ENCODE measurements at places on chromosomes 2 and 18.

DNA sequence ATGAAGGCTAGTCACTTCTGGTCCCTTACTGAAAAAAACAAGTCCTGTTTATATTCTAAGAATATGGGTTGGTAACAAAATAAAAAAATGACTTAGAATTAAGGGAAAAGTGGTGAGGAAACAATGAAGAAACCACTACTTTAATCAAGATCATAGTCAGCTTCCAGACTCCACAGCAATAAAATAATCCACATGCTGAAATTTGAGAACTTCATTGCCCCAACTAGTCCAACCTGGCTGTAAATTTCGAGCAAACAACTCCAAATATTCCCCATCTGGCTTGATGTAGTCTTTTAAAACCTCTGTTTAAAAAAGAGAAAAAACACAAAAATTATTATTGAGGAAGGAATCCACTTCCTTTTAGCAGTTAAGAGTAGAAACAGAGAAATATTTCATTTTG, 32.5 kb downstream of the METTL4 start:
- H3K36me3 ChIP-seq = no peaks in the 10 kb centered on the region
- H3K4me1 ChIP-seq = no peaks in the 10 kb centered on the region
- DNase-seq = no peak
- no peak overlapping the region for H3K27ac ChIP-seq
- H3K4me3 ChIP-seq = no peak overlapping the region

GRCh38 chr2:68103030-68103708, 40.4 kb upstream of the C1D start:
- no peaks in the 10 kb centered on the region for H3K36me3 ChIP-seq
- no peak overlapping the region for H3K4me3 ChIP-seq
- DNase-seq = no peak
- no peaks in the 10 kb centered on the region for H3K27me3 ChIP-seq
- H3K4me1 ChIP-seq = peaks cover 7% of the 10 kb centered on the region

- DNase-seq = no peak
- no peak overlapping the region for H3K27ac ChIP-seq
- peaks cover 6% of the 10 kb centered on the region for H3K27me3 ChIP-seq
- H3K4me1 ChIP-seq = no peaks in the 10 kb centered on the region
- no peaks in the 10 kb centered on the region for H3K36me3 ChIP-seq
These were observed 156.4 kb downstream of the AQP4 start for GRCh38 chr18:26708806-26709716.

DNA sequence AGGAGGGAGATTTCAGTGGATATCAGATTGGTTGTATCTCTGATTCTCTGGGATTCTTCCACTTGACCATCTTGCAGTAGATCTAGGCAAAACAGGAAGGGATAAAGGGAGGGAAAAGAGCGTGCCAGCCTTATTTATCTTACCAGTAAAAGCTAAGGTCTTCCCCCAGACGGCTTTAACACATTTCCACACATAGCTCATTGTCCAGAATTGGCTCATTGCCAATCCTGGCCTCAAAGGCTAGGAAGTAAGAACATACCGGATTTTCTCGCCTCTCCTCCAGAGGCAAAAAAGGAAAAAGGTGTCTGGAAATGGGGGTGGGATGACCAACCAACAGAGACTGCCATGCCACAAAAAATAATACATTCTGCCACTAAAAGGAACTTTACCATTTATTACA, 411.6 kb upstream of the NRP2 start:
- no peaks in the 10 kb centered on the region for H3K4me1 ChIP-seq

DNA sequence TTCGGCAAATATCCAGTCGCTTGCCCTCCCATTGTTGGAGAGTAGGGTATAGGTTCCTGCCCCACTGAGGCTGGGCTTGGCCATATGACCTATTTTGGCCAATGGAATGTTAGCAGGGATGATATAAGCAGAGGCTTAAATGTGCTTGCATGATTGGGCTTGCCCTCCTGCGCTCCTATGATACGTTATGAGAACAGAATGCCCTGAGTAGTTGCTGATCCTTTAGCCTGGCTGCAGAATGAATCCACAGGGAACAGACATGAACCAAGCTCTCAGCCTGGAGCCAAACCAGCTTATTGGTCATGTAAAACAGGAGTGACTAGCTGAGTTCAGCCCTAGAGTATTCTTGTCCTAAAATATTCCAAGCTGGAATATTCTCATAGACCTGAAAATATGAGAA, 34.8 kb upstream of the IMP4 start:
- no peaks in the 10 kb centered on the region for H3K36me3 ChIP-seq
- no peaks in the 10 kb centered on the region for H3K27me3 ChIP-seq
- H3K4me3 ChIP-seq = no peak overlapping the region
- no peak overlapping the region for H3K27ac ChIP-seq
- DNase-seq = no peak

DNA sequence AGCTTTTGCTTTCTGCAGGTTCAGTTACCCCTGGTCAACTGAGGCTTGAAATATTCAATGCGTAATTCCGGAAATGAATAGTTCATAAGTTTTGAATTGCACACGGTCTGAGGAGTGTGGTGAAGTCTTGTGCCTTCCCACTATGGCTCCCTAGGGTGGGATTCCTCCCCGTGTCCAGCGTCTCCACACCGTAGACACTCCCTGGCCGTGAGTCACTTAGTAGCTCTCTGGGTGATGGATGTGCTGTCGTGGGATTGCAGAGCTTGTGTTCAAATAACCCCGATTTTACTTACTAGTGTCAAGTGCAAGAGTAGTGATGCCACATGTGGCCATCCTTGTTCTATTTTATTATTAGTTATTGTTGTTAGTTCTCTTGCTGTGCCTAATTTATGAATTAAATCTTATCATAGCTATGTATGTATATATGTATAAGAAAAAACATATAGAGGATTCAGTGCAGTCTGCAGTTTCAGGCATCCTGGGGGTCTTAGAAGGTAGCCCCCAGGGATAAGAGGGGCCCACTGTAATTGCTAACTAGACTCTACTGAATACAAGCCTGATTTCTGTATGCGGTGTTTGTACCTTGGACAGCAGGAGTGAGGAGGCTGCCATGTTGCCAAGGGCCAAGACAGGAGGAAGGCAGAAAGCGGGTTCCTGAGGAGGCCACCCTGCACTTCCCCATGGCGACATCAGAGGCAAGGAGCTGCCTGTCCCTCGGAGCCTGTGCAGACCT, 47.7 kb upstream of the PDIA6 start:
- H3K4me1 ChIP-seq = peaks cover 9% of the 10 kb centered on the region
- DNase-seq = no peak
- peaks cover 4% of the 10 kb centered on the region for H3K27me3 ChIP-seq
- H3K4me3 ChIP-seq = no peak overlapping the region
- H3K27ac ChIP-seq = no peak overlapping the region

DNA sequence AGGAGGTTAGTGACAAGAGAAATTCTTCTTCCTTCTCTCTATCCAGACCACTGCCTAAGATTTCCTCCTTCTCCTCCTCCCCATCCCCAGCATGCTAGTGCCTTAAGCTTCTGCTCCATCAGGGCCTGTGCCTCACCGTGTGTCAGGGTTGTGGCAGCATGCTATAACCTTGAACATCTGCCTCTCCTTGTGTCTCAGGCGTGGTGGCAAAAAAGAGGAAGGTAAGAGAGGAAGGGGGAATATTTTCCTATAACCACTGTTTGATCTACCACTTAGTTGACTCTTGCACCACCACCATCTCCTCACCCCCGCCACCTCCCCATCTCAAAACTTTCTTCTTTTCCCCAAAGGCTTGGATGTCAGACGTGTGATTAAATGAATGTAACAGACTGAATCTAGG, 38.3 kb upstream of the PEX13 start:
- H3K27me3 ChIP-seq = no peaks in the 10 kb centered on the region
- no peaks in the 10 kb centered on the region for H3K4me1 ChIP-seq
- H3K36me3 ChIP-seq = no peaks in the 10 kb centered on the region
- no peak for DNase-seq
- H3K4me3 ChIP-seq = no peak overlapping the region
